ENCODE measurements at places on chromosomes 12 and 14.

GRCh38 chr14:86464341-86464740, 934.4 kb downstream of the FLRT2 start:
- DNase-seq = no peak

DNA sequence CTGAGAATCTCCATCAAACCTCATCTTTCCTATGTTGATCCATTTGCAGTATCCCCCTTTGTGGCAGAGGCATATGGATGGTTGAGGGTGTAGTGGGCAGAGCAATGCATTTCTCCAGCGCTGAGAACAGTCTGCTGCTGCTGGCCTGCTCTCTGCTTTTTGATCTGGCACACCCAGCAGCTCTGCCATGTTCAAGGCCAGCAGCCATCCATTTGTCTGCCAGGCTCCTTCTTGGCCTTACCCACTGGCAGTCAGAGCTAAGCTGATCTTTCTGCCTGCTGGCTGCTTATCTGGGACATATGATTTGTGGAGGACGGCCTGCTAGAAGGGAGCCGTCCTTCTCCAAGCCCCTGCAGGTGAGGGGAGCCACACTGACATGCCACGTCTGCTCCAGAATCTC, 17.0 kb downstream of the NPC2 start:
- DNase-seq = no peak

DNA sequence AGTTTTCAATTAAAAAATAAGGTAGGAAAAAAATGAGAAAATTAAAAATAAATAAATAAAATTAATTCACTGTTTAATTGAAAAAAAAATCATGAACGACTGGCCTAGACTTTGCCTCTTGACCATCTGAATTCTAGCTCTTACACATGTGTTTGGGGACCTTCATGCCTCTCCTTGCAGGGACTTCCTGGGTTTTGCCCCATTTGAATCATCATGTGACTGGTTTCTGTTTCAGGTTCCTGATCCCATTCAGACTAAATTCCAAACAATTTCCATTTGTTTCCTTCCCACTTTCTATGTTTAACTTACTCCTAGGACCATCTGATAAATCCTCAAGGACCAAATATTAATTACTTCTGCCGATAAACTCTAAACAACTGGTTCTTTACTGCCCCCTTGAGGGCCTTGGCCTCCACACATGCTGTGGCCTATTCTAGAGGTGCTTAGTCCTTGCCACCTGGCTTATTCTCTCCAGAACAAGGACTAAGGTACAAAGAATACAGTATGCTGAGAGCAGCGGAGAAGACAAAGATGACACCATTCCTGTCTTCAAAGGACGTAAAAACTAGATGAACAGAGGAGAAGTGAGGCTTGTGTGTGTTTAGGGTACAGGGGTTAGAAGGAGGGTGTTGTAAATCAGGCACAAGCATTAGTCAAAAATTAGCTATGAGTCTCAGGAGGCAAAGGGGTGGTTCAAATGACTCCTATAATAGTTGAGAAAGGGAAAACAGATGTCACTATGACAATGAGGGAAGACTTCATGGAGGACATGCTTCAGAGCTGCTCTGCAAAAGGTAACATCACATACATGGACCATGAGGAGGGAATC, 125.8 kb upstream of the AVPR1A start:
- no peak for DNase-seq

DNA sequence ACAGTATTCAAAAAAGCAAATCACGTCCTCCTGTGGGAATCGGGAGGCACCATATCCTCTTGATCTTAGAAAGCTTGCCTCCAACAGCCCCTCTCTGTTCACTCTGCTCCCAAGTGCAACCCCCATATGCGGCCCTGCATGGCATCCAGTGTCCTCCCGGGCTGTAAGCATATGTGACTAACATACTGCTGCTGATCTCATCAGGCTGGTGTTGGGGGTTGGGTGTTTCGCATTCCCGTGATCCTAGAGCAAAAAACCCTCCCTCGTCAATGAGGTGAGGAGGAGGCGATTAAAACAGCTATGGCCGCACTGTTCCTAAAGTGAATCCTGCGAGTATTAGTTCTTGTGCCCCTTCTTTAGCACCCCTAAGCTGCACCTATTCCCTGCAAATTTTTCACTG, 28.1 kb upstream of the PPM1A start:
- no peak for DNase-seq

DNA sequence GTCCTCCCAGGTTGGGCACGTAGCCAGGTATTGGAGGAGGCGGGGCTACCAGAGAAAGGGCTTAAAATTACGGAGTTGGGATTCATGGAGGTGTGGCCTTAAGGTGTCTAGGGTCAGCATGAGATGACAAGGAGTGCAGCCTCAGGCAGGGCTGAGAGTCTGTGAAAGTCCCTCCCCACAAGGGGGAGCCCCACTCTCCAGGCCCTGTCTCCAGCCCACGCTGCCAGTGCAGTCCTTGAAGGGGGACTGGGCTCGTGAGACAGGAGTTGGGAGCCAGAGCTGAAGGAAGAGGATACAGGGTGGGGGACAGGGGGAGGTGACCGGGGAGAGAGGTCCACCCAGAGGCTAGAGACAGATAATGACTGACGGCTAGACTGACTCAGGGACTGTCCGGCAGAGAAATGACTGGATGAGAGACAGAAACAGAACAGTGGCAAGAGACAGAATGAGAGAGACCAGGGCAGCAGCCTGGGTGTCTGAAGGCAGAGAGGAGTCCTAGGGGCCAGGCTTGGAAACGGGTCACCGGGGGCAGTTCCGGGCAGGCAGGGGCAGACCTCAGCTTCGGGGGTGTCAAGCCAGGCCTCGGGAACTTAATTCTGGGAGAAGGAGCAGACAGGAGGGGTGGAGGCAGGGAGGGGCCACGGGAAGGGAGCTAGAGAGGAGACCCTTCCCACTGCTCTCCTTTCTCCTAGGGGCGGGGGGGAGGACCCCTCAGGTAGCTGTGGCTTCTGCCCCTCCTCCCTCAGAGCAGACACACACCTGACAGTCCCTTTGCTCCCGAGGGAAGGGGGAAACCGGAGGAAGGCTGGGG, 970 bp downstream of the CDH24 start:
- peak; percentile 42 for DNase-seq

DNA sequence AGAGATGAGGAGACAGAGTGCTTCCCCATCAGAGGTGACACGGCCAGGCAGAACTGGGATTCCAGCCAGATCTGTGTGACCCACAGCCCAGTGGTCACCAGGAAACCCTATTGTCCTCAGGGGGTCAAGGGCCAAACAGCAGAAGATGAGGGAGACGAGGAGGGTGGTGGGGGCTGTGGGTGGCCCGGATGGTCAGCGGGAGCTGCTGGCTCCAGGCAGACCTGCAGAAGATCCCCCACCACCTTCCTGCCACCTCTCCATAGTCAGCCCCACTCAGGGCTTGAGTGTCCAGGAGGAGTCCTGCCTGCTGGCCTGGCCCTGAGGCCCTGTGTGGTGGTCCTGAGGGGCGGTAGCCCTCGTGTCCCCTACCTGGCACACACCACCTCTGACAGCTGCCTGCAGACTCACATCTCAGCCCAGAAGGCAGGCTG, 136.8 kb downstream of the CALM1 start:
- DNase-seq = no peak

GRCh38 chr12:107843351-107844311, 69.1 kb downstream of the ASCL4 start:
- no peak for DNase-seq

DNA sequence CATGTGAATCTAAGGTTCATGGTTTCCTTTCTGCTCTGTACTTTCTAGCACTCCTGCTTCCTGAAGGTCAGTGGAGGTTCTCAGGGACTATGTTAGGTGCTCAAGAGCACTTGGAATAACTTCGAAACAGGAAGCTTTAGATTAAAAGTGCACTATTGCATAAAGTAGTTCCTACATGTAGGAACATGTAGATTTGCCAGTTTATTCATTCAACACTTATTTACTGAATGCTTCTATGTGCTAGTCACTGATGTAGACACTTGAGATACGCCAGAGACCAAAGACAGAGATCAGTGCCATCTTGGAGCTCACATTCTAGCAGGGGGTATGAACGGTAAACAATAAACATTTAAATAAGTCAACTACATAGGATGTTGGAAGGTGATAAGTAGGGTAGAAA, 87.7 kb downstream of the DHRS2 start:
- DNase-seq = no peak

DNA sequence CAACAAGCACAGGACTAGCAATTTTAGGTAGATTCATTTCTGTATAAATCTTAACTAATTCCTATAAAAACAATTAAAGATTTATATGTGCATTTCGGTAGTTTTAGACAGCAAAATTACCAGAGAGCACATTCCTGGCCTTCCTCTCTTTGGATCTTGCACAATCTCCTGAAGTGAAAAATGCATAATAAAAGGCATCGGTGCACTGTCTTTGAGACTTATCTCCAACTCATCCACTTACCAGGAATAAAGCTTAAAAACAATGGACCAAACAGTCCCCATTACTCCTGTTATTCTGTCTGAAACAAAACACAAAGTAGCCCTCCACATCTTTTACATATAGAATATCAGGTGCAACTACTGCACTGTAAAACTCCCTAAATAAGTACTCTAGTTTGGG, 69.3 kb downstream of the HECTD1 start:
- DNase-seq = no peak

GRCh38 chr14:57512220-57512619, 18.6 kb upstream of the CCDC198 start:
- DNase-seq = no peak

DNA sequence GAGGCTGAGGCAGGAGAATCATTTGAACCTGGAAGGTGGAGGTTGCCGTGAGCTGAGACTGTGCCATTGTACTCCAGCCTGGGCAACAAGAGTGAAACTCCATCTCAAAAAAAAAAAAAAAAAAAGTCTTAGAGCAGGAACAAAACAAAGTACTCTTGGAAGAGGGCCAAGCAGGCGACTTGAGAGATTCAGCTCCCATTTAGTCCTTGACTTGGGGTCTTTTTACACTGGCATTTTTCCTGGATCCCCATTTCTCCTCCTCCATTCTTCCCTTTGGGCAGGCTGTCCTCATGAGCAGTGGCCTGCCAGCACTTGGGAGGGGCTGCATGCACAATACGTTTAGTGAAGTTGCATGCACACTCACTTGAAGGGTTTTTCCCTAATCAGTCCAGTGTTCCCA, 72.9 kb downstream of the C14orf132 start:
- DNase-seq = no peak

GRCh38 chr12:108905725-108906124, 25.8 kb downstream of the DAO start:
- DNase-seq = no peak

GRCh38 chr12:98018836-98019235, 496.6 kb upstream of the TMPO start:
- DNase-seq = no peak

DNA sequence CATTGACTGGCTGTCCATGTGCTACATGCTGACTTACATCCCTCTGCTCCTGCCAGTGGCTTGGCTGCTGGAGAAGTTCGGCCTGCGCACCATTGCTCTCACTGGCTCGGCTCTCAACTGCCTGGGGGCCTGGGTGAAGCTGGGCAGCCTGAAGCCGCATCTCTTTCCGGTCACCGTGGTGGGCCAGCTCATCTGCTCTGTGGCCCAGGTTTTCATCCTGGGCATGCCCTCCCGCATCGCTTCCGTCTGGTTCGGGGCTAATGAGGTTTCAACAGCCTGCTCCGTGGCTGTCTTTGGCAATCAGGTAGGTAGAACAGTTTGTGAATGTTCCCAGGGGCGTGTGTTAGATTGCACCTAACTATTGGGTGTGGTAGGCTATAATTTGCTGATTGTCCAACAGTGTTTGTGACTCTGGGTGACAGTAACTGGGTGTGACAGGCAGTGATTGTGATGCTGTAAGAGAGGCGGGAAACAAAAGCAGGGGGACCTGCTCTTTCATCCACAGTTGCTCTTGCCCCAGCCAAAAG, 981 bp downstream of the FLVCR2 start:
- no peak for DNase-seq

GRCh38 chr12:126811391-126811790, 1455.6 kb upstream of the TMEM132C start:
- DNase-seq = no peak

- DNase-seq = no peak
Observed at GRCh38 chr14:104942586-104942985, 17.9 kb downstream of the PLD4 start.

- no peak for DNase-seq
Observed at GRCh38 chr14:84809158-84809557, 720.8 kb upstream of the FLRT2 start.

DNA sequence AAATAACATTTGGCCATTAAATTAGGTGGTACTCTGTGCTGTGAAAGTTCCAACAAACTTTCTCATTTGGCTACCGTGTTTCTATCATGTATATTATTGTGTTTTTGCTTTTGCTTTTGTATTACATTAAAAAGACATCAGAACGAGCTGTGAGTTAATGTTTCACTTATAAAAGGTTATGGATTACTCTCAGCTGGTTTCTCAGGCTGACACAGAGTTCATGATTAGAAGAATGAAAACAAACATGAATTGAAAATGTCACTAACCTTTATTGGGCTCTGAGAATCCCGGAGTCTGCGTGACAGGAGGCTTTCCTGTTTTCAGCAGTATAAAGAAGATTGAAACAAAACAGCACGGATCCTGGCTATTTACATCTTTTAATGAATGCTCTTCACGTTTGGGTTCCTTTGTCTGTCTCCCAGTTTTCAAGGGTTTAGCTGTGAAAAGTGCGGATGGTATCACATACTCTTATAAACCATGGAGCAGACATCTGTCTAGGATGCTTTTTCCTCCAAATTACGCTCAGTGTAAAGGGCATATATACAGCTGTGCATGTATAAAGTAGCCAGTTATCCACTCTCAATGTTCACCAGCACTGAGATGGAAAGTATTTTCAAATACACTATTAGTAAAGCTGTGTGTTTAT, 153.6 kb downstream of the PTCSC3 start:
- no peak for DNase-seq

DNA sequence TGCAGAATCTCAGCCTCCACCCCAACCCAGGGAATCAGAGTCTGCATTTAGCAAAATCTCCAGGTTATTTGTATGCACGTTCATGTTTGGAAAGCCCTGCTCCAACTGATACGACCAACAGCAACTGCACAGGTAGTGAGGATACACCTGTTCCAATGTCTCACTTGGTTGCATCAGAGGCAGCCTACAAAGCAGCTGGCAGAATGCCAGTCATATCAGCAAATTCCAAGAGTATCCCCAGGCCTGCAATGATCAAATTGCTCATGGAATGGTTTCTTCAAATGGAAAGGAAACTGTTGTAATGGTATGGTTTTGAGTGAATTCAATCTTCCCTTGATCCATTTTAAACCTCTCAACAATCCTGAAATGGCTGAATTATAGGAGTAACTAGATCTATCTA, 75.4 kb downstream of the GRIP1 start:
- DNase-seq = no peak

DNA sequence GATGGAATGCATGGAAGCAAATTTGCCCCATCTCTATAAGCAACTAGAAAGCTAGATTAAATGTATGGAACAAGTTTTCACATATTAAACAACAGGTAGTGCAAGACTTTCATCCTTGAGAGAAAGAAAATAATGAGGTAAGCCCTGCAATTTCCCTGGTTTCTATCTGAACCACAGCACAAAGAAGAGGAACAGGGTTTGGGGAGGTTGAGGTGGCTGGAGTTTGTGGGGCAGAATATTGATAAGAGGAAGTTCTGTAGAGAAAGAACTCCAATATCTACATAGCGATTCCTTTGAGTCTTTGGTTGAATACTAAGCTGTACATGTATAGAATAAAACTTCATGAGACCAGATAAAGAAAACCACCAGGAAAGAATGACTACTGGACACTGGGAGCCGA, 96.3 kb upstream of the CCND2 start:
- no peak for DNase-seq
